ENCODE measurements at places on chromosomes 2 and 18.

GRCh38 chr18:63477968-63478367 is 1.2 kb downstream of the SERPINB5 start:
- no peak for DNase-seq

DNA sequence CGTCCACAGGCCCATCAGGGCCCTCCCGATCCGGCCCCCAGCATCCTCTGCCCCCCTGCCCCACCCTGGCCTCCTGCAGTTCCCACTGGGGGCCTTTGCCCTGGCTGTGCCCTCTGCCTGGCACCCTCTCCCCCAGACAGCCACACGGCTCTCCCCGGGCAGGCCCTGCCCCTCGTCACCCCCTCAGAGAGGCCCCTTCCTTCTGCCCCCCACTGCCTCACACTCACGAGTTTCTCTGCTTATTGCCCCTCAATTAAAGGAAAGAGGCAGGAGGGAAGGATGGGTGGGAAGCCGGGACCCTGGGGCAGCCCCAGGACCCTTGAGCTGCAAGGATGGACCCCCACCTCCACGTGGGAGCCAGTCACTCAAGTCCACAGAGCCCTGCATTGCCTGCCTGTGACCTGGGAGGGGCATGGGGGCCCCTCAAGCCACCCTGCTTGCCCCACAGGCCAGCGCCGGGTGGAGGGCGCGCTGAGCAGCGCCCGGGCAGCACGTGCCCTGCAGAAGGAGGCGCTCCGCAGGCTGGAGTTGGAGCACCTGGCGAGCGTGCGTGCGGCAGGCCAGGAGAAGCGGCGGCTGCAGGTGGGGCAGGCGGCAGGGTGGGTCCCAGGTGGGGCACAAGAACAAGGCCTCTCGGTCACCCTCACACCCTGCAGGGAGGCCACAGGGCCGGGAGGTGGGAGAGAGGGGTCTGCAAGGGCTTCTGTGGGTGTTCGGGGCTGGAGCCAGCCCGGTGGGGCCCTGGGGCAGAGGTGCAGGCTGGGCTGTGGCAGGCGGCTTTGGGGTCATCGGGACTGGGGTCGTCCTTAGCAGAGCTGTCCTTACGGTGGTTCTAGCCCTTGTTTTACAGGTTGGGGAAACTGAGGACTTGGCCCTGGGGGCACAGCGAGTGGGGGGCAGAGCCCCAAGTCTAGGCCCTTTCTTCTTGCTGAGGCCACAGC is 30.5 kb upstream of the SNED1 start:
- no peak for DNase-seq

- DNase-seq: no peak
Observed at GRCh38 chr2:47257946-47258348, 102.8 kb upstream of the STPG4 start.

DNA sequence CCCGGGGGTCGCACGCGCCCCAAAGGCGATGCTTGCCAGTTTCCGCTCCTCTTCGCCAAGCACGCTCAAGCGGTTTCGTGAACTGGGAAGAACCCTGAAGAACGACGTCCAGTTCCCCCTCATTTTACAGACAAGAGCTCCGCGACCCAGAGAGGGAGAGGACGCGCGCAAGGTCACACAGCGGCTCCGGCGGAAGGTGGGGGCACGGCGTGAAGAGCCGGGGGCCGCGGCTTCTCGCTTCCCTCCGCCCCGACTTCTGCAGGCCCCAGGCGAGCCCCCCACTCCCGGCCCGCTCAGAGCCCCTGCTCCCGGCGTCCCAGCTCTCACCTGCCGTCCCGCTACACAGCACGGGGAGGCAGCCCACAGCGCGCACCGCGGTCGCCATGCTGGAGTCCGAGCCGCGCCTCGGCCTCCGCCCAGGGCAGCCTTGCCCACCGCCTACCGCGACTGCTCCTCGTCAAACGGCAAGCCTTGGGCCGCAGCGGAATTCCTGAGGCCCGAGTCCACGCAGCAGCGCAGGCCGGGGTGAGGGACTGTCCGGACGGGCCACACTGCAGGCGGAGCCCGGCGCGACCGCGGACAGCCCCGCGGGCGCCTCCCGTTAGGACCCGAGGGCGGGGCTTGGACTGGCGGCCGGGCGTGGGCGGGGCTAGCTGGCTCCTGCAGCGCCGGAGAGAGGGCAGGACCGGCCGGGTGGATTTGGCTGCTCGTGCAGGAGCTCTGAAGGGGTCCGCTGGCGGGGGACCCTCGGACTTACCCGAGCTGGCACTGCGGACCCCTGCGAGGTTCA is at the start of gene MRPS5:
TSS of gene MRPS5 (minus strand) at position 402 of the 790 bp plus-strand sequence. CDS start at position 385, 17 bp downstream.
- peak; percentile 85 for DNase-seq

DNA sequence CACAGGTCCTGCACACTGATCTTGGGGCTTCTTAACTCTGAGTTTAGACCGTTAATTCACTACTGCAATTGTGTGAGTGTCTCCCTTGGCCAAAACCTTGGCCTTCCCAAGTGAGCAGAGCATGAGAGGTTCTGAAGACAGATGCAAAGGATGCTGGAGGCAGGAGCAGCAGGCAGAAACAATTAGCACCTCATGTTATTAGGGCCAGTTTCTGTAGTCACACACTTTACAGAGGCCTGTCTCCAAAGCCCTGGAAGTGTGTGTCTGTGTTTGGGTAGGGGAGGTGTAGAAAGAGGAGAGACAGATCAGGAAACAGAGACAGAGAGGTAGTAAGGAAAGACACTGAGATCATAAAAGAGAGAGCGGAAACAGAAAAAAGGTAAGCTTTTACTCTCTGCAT is 533.8 kb downstream of the TMEM182 start:
- DNase-seq: no peak

- no peak for DNase-seq
Observed at GRCh38 chr2:46803911-46804670, 111.5 kb downstream of the MCFD2 start.

- DNase-seq: no peak
Observed at GRCh38 chr2:224479826-224480225, 77.9 kb upstream of the FAM124B start.

- no peak for DNase-seq
Observed at GRCh38 chr18:55144193-55144930, 185.1 kb upstream of the CCDC68 start.

DNA sequence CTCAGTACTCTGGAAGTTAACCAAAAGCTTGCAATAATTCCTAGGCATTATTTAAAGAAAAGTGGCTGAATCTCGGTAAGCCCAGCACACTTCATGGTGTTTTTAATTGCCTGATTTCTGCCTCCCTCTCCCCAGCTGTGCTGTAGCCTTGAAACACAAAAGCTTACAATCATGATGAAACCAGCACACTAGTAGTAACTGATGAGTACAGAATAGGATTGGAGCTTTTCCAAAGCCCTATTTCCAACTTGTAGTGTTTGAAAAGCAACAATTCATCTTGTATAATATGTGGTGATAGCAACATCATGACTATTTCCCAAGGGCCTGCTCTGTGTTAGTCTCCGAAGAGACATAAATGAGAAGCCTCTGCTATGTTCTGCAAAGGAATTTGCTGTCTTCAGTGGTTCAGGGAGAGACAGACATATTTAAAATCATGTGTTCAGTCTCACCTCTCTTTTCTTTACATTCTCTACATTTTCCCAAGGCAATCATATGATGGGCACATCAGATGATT is 1015.0 kb downstream of the BCL11A start:
- DNase-seq: no peak

GRCh38 chr2:21607572-21607971 is 483.8 kb downstream of the TDRD15 start:
- DNase-seq: no peak

DNA sequence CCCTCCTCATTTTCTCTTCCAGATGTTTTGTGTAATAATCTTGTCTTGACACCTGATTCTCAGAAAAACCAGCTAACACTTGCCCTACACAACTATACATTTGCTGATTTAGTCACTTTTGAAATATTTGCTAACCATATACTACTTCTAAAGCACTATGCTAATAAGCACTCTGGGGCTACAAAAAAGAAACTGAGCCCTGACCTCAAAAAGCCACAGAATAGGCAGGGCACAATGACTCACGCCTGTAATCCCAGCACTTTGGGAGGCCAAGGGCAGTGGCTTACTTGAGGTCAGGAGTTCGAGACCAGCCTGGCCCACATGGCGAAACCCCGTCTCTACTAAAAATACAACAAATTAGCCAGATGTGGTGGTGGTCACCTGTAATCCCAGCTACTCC is 266.0 kb downstream of the RAD51AP2 start:
- no peak for DNase-seq

DNA sequence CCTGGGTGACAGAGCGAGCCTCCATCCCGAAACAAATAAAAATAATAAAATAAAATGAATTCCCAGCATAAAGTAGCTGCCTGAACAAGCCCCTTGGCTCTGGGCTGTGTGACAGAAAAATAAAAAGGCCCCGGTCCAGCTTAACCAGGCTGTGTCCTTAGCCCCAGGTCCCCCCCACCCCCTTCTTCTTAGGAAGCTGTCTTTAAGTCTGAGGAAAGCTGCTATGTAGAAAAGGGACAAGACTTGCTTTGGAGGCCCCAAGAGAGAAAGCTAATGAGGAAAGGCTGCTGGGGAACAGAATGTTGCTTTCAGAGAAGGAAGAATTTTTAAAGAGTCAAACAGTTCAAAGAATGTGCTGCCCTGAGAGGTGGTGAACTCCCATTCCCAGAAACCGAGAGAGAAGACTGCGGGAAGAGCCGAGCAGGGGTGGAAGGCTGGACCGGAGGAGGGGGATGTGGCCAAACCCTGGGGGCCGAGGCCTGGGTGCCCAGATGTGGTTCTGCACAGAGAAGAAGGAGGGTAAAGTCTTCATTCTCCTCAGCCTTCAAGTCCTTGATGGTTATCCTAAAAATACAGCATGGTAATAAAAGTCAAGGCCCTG is 61.9 kb downstream of the CENPO start:
- no peak for DNase-seq

- DNase-seq: no peak
Observed at GRCh38 chr18:3967359-3968180, 487.5 kb downstream of the DLGAP1 start.

Measured in NB4 (cell line).